ENCODE measurements at places on chromosomes 1 and 21. TPM values are rescaled to one million over a fixed set of nuclear protein-coding genes. Genes with fewer than 3 reads are reported as not detected.

DNA sequence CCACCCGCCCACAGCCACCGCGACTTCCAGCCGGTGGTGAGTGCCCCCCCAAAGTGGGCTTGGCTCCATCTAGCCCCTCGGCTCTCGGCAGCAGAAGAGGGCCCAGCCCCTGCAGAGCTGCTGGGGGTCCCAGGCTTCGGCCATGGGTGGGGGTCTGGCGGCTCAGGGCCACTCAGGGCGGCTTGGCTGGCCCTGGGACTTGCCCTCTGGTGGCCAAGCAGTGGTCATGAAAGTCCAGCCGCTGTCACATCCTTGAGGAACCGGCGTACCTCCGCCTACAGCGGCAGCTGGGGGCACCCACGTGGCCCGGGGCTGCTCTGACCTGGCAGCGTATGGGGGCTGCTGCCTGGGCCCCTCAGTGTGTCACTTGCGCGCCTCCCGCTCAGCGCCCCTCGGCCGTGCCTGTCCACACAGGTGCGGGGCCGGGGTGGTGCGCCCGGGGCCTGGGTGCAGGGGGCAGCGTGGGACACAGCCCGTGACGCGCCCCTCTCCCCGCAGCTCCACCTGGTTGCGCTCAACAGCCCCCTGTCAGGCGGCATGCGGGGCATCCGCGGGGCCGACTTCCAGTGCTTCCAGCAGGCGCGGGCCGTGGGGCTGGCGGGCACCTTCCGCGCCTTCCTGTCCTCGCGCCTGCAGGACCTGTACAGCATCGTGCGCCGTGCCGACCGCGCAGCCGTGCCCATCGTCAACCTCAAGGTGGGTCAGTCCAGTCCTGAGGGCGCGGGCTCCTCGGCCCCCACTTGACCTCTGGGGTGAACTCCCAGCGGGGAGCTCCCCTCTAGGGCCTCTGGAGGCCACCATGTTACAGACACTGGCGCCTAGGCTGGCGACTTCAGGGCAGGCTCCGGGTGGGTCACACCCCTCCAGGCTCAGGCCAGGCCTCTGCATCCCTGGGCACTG is 32.4 kb downstream of the SLC19A1 start:
- no peak for DNase-seq

COL11A1 gene
- total RNA-seq, result not detected

- peak; percentile 50 for DNase-seq
Observed at GRCh38 chr1:204837440-204838084, 33.1 kb upstream of the NFASC start.

GRCh38 chr1:9455487-9456234 is 83.6 kb upstream of the SLC25A33 start:
- DNase-seq, result peak; percentile 58

IL19 gene
- total RNA-seq, result not detected

DNA sequence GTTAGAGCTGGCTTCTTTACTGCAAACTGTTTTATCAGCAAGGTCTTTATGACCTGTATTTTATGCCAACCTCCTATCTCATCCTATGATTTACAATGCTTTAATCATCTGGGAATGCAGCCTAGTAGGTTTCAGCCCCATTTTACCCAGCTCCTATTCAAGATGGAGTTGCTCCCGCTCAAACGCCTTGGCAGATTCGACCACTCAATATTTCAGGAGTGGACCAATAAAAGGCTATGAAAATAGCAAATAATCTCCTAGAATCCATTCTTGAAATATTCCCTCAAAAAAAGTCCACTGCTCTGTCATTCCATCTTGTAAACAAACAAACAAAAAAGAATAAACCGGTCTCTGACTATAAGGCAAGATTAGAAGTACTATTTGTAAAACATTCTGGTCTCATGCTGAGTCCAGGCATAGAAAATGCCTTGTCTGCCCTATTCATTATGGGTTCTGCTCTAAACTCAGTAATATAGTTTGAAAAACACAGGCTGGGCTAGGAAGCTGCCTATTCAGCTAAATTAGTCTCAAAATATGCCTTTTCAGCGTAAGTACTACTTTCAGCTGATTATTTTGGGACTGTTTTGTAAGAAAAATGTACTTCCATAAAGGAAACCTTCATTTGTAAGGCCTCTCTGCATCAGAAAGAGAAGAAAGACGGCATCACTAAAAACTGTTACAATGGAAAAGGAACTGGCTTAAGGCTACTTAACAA is 53.0 kb downstream of the TBX19 start:
- DNase-seq, result no peak

CD1B gene
- not detected for total RNA-seq

DNA sequence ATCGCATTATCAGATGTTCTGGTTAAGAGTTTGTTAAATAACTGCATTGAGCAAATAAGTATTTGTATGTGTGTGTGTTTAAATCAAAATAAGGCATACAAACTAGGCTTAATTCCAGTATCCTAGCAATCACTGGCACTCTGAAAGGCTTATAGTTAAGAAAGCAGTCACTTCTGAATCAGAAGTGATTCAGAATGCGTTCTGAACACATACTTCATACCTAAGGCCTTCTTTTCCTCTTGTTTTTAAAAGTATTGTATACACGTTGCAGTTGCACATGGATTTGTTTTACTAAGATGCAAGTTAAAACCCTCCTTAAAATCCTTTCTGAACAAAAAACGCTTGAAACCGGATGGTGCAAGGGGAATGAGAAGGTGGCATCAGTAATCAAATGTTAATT is 238.4 kb upstream of the DMRTA2 start:
- DNase-seq, result no peak

DNA sequence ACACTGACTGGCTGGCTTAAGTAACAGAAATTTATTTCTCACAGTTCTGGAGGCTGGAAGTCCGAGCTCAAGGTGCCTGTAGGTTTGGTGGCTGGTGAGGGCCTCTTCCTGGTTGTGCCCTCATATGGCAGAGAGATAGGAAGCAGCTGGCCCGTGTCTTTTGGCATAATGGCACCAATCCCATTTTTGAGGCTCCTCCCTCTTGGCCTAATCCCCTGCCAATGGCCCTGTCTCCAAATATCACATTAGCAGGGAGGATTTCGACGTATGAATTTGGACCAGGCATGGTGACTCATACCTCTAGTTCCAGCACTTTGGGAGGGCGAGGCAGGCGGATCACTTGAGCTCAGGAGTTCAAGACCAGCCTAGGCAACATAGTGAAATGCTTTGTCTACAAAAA is 37.4 kb downstream of the AGPAT3 start:
- DNase-seq, result peak; percentile 53

GRCh38 chr1:147890177-147890790 is 12.3 kb upstream of the GJA8 start:
- DNase-seq, result peak; percentile 53

- DNase-seq, result no peak
Observed at GRCh38 chr1:169650551-169650950, 20.6 kb upstream of the SELP start.

DNA sequence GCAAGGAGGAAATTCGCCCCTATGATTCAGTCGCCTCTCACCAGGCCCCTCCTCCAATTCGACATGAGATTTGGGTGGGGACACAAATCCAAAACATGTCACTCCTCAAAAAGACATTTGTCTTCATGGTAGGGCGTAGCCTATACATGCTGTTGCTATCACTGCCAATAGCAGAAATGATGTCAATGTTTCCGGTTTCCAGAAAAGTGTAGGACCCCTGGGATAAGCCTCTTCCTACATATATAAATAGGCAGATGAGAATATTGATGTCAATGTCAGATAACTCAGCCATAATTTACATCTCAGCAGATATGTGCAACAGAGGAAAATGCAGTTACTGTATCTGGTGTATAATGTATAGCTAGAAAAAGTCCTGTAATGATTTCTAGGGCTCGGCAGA is 16.7 kb downstream of the LRRC3 start:
- DNase-seq, result no peak

DNA sequence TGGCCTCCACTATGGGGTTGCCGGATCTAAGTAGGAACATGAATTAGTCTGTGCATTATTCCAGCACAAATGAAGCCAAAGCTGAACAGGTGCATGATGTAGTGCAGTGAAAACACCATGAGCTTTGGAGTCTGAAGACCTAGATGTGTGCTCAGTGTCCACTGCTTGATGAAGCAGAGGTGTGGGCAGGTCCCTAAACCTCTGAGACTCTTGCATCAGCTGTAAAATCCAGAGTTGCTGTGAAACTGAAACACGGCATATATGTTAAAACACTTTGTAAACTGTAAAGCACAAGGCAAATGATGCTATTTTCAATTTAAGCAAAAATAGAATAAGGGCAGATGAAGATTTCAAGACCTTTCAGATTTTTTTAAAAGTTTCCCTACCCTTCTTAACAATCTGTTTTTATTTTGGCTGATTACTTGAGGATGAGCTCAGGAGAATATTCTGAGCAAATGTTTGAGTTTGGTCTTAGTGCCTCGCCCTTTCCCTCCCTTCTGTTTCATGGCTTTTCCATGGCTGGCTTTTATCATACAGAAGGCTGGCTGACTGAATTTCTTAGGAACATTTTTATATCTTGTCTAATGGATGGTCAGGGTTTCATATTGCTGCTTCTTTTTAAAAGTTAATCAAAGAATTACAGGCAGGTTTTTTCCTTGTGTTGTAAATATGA is 221.8 kb downstream of the NTNG1 start:
- DNase-seq, result no peak

- DNase-seq, result peak; percentile 95
Observed at GRCh38 chr1:112700290-112701226, 6.4 kb downstream of the RHOC start.

- DNase-seq, result no peak
Observed at GRCh38 chr1:185934476-185935189, 200.4 kb downstream of the HMCN1 start.

DNA sequence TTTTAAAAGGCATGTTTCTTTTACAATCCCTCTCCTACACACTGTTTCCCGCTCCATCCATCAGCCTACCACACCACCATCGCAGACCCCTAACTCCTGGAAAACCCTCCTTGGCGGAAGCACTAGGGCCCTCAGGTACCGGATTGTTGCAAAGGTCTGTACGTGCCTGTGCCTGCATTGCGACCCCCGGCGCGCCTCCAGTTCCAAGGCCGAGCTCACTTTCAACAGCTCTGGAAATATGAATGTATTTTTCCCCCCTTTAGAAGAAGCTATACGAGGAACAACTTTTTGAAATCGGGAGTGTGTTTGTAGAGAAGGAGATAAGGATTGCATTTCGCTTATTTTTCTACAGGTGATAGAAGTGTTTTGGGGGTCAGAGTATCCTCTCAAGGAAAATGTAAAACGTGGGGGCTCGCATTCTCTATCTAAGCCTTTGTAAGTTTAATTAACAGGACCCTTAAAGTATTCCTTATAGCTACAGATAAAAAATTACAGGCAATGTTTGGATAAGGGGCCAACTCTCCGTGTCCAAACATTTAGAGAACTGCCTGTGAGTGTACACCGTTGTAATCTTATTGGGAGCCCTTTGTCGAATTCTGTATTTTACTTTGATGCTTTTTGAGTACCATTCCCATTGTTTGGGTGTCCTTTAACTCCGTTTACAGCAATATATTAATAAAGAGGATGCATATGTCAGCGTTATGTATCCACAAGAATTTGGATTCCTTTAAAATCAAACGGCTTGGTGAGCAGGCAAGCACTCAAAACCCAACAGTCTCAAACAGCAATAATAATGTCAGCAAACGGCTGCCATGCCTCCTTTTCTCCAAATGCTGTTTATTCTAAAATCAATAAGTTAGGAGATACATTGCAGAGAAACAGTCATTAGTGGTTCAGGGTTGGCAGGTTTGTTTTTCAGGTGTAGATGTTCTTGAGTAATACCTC is 5.9 kb downstream of the PRRX1 start:
- no peak for DNase-seq

SLAMF1 gene
- total RNA-seq, result not detected

RHBG gene
- total RNA-seq, result not detected

EDARADD gene
- 0.10 TPM for total RNA-seq

- DNase-seq, result no peak
Observed at GRCh38 chr1:63612971-63613370, 19.8 kb downstream of the PGM1 start.

GRCh38 chr21:46284077-46284644 is 1.2 kb downstream of the MCM3AP start:
- no peak for DNase-seq

DNA sequence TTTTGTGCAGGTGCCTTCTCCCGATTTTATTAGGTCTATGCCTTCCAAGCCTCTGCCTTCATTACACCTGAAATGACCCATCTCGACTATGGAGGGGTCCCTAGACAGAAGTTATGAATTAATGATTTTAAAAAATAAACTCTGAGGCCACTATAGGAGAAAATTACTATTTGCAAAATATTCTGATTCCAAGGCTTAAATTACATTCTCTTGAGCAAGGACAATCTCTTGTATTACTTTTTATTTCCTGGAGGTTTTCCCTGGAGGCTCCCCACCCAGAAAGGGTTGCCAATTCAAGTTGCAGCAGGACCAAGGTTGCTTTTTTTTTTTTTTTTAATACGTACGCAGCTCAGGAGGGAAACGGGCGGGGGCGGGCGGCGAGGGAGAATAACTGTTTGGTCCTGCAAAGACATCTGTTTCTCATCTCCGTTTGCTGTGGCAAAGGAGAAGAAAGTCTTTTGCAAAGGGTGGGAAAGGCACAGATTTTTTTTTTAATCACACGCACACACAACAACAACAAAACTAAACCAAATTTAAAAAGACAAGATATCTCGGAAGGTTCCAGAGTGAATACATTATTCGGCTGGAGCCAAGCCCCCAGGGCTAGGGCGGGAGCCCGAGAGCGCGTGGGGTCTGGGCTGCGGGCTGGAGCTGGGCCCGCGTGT is 618 bp upstream of the SERTAD4 start:
- no peak for DNase-seq

GRCh38 chr1:15288173-15288926 is 41.3 kb downstream of the FHAD1 start:
- peak; percentile 14 for DNase-seq

DNA sequence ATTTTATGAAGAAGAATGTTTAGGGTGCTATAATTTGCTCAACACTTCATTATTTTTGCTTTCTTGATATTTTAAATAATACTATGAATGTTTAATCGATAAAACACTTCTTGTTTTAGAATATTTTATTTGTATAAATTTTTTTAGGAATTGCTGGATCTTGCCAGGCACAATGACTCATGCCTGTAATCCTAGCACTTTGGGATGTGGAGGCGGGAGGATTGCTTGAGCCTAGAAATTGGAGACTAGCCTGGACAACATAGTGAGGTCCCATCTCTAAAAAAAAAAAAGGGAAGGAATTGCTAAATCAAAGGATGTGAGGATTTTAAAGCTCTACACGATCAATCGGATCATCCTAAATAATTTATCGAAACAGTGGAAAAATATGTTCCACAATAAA is 17.6 kb downstream of the RNF11 start:
- peak; percentile 40 for DNase-seq

GRCh38 chr1:205008896-205009295 is 34.1 kb upstream of the CNTN2 start:
- DNase-seq, result no peak

DNA sequence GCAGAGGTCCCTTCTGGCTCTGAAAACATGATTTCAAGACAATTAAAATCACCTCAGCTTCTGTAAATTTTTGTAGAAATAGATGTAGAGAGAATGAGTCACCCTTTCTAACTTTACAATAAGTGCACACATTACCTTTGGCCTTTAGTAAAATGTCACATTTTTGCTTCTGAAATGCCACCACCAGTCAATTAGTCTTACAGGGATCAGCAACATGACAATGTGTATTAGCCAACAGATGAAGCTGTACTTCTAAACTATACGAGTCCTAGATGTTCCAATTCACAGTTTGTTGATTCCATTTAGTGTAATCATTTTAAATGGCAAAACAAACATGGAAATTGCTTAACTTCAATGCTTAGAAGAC is 23.1 kb downstream of the C21orf91 start:
- DNase-seq, result no peak

- DNase-seq, result peak; percentile 50
Observed at GRCh38 chr1:118185084-118185832, at the start of gene SPAG17. Gene SPAG17, minus strand, starts transcription at chr1:118185228. Its CDS starts 71 bp downstream, at chr1:118185157.

Data from MG63 (cell line).